ENCODE measurements at places on chromosomes 1 and 21.
A peak's percentile ranks its signal among the peaks of the same experiment; 100 is the strongest.

- DNase-seq: no peak
These were observed 61.2 kb downstream of the EYA3 start for GRCh38 chr1:28027238-28027637.

DNA sequence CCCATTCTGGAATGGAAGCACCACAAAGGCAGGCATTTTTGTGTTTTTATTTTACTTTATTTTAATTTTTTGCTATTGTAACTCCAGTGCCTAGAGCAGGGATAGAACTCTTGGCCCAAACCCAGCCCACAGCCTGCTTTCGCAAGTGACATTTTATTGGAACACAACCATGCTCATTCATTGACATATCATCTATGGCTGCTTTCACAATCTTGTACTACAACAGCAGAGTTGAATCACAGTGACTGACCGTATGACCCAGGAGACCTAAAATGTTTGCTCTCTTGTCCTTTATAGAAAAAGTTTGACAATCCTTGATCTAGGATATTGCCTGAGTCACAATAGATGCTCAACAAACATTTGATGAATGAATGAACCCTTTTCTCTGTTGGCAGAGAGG is 83.9 kb upstream of the ATP1A1 start:
- no peak for DNase-seq

GRCh38 chr21:40146216-40146837 is 279.1 kb downstream of the PCP4 start:
- no peak for DNase-seq

GRCh38 chr1:235675152-235675890 is 25.7 kb upstream of the GNG4 start:
- no peak for DNase-seq

- no peak for DNase-seq
These were observed 47.9 kb upstream of the GNG4 start for GRCh38 chr1:235697508-235697907.

DNA sequence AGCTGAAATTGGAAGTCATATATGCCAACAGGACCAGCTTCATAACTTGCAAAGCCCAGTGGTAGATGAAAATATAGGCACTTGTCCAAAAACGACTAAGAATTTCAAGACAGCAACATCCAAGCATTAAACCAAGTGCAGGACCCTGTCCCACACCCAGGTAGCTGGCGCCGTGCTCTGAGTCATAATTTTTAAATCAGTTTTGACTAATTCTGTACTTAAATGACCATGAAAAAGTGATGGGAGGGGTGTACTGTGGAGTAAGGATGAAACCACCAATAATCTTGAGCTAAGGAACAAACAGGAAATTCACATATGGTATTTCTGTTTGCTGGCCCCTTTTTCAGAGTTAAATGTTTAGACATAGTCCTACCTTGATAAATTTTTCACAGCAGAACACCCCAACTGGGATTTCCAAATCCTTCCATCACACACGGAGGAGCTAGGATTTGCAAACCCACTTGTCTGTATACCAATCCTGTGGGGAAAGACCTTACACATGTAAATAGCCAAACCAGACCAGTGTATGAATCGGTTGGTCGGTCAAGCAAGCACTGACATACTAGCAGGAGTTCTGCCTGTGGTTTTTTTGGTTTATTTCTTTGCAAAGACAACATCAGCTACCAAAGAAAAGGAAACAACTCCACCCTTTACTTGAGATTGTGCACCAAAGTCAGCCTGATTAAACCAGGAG is 235.7 kb upstream of the RAB4A start:
- no peak for DNase-seq

DNA sequence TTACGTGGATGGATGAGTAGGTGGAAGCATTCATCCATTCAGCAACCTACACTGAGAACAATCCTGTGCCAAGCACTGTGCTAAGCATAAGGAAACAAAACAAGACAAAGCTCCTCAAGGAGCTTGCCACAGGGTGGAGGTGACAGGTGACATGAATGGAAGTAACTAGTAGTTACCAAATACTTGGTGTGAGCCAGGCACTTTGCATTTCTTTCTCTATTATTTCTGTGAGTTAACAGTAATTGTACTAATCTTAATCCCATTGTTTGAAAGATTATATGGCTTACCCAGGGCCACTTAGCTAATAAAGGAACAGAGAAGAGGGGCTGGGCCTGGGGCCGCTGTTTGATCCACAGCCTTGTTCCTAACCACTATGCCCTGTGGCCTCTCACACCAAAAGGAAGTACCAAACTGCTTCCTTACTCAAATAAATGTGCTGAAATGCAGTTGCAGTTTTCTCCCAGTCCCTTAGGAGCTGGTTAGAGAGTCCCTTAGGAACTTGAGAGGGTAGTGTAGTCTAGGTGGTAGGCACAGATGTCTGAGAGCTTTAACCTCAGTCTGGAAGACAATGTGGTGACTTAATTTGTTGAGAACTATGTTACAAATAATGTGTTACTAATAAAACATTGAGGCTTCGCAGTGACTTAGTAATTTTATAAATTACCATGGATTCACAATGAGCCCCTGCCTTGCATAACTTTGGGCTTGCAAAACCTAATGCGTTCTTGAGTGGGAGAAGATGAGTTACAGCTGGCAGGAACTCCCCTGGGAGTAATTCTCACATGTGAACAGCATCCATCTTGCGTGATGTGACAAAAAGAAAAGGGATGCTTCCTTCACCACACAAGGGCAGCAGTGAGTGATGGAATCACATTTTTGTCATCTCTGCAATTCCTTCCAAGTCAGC is 69.8 kb downstream of the MPZL1 start:
- DNase-seq: no peak

- DNase-seq: no peak
These were observed 22.8 kb upstream of the RXRG start for GRCh38 chr1:165467706-165468105.

DNA sequence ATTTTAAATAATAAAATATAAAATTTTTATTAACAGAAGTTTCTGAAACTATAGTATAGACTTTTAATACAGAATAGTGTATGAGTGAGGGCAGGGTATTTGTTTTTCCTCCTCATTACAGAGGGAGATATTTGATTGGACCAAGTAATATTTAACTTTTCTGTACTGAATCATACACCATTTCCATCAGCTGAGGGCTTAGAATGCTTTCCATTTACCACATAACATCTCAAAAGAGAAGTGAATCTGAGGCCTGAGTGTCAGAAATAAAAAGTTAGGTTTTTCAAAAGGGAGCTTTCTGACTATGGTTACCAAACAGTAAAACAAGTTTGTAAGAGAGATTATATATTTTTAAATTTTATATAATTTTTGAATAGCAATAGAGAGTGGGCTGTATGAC is 29.5 kb downstream of the TLCD4 start:
- no peak for DNase-seq

- no peak for DNase-seq
These were observed 159.1 kb upstream of the C8B start for GRCh38 chr1:57124768-57125446.

- DNase-seq: no peak
These were observed 2.4 kb downstream of the DRAXIN start for GRCh38 chr1:11693917-11694316.

- DNase-seq: no peak
These were observed 7.9 kb upstream of the A3GALT2 start for GRCh38 chr1:33328817-33329216.

GRCh38 chr1:209601809-209602657 is 18.5 kb downstream of the CAMK1G start:
- no peak for DNase-seq

DNA sequence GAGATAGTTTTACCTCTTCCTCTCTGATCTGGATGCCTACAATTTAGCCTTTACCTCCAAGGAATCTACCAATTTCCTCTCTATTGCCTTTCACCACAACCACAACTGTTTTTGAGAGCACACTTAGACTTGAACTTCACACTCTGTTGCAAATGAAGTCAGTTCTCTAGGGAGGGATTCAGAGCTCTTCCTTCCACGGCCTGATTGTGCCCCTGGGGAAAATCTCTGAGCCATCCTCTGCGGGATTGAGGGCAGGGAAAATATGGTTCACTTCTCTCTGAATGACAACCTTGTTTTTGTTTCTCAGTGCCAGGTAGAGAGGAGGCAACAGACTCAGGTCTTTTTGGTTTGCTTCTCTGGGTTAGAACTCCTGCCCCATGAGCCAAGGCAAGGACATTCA is 35.4 kb upstream of the BCL10 start:
- no peak for DNase-seq

DNA sequence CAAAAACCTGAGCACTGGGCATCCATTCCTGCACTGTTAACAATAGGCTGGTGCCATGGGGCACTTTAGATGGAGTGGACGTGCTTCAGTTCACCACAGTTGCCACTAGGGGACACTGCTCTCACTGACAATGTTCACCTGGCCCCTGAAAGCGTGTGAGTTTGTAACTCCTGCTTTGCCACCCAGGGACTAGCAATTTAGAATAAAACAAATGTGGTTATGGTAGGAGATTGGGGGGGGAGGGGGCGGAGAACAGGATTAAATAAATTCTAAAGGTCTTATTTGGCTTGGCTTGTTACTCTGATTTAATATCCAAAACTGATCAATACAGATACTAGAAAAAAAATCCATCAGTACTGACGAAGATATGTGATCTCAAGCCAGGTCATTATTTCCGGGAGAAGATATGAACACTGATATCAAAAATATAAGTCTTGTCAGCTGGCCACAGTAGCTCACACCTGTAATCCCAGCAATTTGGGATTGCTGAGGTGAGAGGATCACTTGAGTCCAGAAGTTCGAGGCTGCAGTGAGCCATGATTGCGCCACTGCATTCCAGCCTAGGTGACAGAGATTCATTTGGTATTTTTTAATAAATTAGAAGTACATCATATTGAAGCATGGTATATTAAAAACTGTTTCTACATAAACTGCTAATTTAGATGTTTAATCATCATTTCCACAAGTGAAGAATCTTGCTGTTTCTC is 23.2 kb downstream of the INTS7 start:
- DNase-seq: peak; percentile 37

DNA sequence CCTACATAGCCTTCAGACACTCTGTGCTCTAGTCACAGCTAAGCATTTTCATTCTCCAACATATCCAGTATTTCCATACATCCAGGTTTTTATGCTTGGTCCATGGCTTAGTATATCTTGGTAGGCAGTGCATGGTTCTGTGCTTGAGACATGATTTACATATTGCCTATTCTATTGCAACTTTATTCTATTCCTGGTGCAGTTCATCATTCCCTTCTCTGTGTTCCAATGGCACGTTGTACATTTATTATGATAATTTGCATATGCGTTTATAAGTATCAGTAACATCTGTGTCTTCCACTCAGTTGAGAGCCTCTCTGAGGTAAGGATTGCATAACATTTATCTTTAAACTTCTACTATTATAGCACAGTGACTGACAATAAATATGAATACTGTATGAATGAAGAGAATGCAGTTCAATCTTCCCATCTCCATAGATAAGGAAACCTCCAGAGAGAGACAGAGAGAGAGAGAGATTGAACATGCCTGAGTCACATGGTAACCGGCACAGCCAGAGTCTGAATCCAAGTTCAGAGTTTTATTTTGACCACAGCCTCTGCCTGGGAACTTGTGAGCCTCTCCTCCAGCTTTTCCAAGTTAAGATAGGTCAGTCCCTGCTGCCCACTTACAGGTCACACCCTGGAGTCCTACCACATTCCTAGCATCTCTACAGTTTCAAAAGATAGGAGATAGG is 41.5 kb downstream of the PLPPR5 start:
- DNase-seq: no peak

Data from activated T-helper 1 cell treated with anti-CD3 and anti-CD28 coated beads, Interleukin-2, amount 50 U/mL, for 16 hours (primary cell).